Activated CD4-positive, alpha-beta T cell treated with anti-CD3 and anti-CD28 coated beads, Interleukin-2, amount 50 U/mL, for 24 hours (primary cell): ENCODE measurements at places on chromosomes 3 and 15.

GRCh38 chr3:141793476-141794260 is 30.5 kb downstream of the GRK7 start:
- DNase-seq: no peak

DNA sequence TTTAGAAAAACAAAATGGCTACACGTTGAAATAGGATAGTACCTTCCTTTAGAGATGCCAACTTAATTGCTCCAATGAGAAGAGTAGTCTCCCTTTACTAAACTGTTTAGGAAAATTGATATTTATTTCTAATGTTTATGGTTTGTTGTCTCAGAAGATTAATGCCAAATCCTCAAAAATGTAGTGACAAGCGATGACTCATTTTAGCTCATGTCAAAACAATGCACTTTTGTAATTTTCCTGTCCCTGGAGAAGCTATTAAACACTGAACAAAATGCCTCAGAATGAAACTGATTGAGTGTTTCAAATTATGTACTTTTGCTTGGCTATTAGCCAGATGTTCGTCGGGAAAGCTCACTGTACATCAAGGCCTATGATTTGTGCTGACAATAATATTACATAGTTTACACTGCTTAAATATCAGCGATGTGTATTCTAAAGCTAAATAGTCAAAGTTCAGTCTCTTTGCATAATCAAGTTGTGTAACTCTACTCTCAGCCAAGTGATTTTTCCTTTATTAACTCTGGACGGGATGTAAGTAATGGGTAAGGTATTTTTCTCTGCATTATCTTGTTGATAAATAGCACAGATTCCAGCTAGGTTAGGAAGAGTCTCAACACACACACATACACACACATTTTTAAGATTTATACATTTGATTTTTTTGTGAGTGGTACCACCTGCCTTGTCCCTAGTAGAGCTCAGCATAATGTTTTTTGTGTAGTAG is 83.7 kb downstream of the CMSS1 start:
- no peak for DNase-seq

DNA sequence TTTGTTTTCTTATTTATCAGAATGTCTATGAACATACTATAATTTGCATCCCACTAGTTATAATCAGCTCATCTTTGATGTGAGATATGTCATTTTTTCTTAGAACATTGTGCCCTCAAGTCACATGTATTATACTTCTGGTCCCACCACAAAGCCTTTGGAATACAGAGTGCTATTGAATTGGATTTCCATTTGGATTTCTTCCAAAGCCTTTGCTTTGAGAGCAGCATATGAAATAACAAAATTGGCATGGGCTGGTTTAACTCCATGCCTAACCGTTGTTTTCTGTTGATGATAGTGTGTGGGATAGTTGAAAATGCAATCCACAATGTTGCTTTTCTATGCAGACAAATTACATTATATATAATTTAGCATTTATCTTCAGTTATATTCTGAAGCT is 284.5 kb upstream of the PLSCR5 start:
- no peak for DNase-seq

DNA sequence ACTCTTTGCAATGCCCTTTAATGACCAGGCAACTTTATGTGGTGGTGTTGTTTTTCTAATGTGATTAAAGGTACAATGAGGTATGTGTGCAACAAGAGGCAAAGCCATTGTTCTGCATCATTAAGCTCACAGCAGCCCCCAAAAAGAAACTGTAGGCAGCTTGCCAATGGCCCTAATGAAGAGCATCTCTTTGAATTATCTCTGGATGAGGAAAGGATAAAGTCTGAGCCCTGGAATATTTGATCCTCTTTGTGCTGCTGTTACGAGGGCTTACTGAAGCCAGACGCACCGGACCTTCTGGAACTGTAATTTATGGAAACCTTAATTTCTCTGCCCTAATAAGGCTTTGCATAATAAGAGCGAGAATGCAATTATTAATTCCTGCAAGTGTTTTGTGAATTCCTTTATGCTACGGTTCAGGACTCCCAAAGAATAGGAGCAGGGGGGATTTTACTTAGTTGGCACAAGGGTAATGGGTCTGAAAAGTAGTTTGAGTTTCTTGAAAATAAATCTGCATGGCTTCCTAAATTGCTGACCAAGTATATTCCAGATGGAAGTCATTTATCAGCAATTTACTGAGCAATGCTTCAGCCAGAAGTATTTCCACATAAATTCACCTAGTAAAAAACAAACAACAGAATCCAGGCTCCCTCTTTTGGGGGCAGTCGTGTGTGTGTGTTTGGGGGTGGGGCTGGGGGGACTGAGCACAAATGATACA is 193.4 kb downstream of the PDZRN3 start:
- no peak for DNase-seq

DNA sequence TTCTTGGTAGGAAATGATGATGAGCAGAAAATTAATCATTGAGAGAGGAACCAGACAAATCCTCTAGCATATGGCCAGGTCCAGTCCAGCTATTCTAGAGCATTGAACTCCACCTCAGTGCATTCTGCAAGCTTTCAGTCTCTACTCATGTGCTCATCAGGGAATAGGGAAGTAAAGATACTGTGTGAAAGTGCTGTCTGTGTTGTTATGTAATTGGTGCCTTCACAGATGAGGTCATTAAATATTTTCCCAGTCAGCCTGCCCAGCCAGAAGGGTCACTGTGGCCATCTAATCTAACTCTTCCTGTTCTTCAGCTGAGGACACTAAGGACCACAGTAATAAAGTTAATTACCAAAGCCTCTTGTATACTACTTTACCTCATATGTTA is 28.2 kb downstream of the C3orf62 start:
- no peak for DNase-seq

DNA sequence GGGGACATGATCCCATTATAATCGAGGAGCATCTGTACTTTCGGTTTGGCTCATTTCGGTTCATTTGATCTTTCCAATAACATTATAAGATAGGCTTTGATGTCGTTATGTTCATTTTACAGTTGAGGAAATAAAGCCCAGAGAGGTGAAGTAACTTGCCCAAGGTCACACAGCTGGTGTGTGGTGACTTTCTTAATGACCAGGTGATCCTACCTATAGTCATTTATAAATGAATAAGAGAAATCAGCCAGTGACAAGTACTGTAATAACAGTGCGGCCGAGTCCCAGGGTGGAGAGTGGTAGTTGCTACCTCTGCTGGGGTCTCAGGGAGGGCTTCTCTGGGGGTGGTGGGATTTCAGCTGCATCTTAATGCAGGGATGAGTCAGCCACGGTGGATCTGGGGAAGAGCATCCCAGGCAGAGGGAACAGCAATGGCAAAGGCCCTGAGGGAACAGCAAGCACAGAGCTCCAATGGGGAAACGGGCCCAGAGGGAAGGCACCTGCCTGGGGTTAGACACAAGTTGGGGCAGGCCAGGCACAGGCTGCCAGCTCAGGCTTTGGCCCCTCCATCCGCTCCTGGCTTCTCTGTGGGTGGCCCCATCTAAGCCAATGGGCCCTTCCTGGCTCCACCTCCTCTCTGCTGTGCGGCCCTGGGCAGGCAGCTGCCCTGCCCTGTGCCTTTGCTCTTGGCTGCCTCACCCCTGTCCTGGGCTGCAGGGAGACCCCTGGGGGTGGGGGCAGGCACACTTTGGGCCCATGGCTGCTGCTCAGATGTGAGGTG is 1.1 kb upstream of the FBLN2 start:
- DNase-seq: no peak

DNA sequence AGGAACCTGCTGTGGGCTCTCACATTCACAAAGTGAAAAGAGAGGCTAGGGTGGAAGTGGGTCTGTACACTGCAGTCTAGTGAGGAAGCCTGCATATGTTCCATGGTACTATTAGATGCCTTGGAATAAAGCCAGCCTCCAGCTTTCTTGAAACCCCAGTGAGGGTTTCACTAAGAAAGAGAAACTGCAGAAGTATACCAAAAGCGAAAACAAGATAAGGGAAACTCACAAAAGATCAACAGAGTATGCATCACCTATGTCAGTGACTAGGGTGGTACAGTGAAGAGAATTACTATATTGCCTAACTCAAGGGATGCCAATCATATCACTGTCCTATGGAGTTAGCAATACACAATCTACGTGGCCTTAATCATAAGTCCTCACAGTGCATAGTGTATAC is 212.5 kb upstream of the GADL1 start:
- no peak for DNase-seq

- no peak for DNase-seq
Observed at GRCh38 chr3:10188804-10189556, 24.3 kb downstream of the IRAK2 start.

DNA sequence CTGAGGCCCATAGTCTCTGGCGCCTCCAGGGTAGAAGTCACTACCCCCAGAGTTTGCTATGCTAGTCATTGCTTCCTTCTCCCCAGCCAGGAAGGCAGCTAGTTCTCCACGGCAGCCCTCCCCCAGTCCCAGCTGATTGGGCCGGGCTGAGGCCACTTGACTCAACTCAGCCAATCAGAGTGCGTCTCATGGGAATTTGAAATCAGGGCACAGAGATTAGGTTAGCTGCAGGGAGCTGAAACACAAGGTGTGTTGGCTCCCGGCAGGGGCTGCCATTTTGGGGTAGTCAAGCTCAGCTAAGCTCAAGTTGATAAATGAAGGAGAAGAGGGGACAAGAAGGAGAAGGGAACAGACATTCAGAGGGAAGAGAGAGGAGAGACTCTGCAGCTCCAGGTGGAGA is 32.8 kb downstream of the LINGO1 start:
- DNase-seq: no peak
